ENCODE measurements at places on chromosomes 1 and 21.
A peak's percentile ranks its signal among the peaks of the same experiment; 100 is the strongest.

- DNase-seq: no peak
Measured at GRCh38 chr1:4421986-4422385, 232.4 kb upstream of the AJAP1 start.

DNA sequence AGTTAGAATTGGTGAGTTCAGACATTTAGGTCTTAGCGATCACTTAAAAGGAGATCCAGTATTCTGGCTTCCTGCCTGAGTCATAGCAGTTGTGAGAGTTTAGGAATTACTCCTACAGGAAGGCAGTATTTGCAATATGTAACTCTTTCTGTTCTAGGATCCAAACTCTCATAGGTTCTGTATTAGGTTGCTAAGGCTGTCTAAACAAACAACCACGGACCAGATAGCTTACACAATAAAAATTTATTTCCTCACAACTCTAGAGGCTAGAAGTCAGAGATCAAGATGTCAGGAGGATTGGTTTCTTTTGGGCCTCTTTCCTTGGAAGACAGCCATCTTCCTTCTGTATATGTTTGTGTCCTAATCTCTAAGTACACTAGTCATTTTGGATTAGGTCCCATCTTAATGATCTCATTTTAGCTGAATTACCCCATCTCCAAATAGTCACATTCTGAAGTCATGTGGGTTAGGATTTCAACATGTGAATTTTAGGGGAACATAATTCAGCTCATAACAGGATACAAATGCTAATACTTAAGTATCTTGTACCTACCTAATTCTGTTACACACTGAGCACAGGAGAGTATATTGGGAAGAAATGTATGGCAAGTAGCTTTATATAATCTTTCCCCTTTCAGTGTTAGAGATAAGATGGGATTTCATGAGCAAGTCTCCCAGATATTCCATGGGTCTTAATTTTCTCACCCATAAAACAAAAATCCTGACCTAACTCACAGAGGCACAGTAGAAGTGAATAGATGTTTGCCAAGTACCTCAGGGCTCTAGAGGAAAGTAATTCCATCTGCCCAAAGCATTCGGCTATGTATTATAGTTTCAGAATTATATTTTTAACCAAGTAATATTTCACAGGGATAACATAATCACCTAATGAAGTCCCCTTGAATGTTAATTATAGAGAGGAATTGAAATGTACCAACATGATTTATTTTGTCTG lies 144.4 kb downstream of the PTBP2 start:
- no peak for DNase-seq

- no peak for DNase-seq
Measured at GRCh38 chr21:16116069-16116468, 386.3 kb downstream of the USP25 start.

DNA sequence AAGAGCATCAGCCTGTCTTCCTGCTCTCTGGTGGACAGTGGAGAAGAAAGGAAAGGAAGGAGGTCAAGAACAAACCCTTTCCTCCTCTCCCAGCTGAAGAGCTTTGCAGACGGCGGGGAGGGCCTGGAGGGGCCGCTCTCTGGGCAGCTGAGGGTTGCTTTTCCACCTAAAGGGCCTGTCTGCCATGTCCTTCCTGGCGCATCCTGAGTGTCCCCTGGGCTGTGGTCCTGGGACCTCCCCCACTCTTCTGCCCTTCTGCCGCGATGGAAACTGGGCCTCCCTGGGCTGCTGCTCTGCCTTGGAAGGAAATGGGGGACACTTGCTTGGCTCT lies 107.0 kb downstream of the ETS2 start:
- no peak for DNase-seq

DNA sequence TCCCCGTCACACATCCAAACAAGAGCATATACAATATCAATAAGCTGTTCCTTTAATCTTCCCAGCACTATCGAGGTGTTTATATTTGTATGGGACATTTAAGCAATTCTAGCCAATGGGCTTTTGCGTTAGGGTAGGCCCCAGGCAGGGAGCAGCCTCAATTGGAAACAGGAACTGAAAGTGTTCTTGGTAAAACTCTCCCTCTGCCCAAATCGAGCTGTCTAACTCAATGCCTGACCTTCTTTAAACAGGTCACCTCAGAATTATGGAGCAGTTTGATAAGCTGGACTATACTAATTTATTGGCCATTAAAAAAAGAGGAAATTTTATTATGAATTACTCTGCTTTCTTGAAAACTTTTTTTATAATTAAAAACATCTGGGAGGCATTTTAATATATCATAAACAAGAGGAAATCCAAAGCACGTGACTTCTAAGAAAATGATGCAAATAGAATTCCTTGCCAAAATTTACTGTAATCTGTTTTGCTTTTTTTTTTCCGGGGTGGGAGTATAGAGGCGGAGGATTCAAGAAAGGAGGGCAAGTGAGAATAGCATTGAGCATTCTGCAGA lies 498.1 kb downstream of the LMO4 start:
- DNase-seq: no peak

GRCh38 chr1:2238361-2239012 lies 10.4 kb downstream of the SKI start:
- DNase-seq: no peak

GRCh38 chr1:54465351-54465811 lies 59.2 kb upstream of the SSBP3 start:
- DNase-seq: no peak

- DNase-seq: no peak
Measured at GRCh38 chr1:97668945-97669344, 251.9 kb downstream of the DPYD start.

- DNase-seq: no peak
Measured at GRCh38 chr1:35603941-35604340, 30.8 kb downstream of the TFAP2E start.

DNA sequence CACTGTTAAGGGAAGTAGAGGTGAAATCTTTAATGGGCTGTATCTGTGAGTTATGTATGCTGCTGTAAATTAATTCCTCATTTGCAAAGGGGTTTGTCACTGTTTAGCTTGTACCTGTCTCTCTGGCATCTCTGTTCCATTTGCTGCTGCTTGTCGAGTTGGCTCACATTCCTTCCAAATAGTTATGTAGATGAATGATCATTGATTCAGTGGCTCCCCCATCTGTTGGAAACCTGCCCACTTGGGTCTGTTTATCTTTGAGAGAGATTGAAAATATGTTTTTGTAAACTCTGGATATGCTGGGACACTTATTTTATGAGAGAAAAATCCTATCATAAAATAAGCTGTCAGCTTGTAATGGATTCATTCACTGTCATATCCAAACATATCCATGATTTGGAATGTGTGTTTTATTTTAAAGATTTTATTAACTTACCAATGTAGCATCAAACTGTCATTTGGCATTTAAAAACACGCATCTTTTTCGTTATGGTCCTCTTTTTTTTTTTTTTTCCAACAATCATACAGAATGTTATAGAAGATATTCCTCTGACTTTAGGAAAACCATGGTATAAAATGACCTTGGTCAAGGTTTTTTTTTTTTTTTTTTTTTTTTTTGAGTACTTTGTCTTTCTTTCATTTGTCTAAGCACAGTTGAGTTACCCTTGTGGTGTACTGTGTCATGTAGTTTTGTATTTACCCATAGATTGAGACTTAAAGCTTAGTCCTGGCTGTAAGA lies 3.5 kb downstream of the RYR2 start:
- no peak for DNase-seq

DNA sequence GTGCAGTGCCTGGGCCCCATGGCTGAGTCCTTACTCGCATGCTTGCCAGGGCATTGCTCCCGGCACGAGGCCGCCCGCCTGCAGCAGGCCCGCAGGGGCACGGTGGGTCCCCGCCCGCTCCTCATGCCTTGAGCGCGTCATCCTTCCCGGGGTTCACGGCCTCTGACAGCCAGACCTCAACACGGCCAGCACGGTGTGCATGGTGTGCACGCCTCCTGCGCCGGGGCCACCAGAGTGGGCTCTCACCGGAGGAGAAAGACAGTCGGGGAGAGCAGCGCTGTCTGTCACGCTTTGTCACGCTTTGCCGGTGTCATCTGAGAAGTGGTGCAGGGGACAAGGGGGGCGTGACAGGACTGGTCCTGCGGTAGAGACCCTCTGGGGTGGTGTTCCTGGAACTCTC lies 11.9 kb upstream of the COL18A1 start:
- no peak for DNase-seq

GRCh38 chr1:168372861-168373371 lies 92.2 kb downstream of the TBX19 start:
- DNase-seq: no peak

- no peak for DNase-seq
Measured at GRCh38 chr1:53145942-53146708, 3.7 kb upstream of the SLC1A7 start.

DNA sequence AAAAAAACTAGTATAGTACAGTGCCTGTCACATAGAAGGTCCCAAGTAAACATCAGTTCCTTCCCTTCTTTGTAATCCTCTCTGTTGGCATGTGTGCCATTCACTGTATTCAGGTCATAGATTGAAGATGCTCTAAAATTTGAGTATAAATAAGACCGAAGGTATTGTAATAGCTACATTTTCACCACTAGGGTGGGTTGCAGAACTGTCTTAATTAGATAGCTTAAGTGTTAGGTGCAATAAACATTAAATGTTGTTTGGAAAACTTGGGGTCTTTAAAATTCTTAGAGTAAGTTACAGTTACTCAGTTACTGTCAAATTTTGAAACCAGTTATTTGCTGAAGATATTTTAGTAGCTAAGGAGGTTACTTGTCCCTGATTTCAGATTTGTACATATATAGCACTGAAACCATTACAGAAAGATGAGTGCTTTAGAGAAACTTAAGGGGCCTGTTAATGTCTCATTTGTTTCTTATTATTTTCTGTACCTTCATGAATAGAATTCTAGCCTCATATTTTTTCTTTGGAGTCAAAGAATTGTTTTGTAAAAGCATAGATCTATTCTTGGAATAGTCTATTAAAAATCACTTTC lies 24.3 kb downstream of the PER3 start:
- no peak for DNase-seq

DNA sequence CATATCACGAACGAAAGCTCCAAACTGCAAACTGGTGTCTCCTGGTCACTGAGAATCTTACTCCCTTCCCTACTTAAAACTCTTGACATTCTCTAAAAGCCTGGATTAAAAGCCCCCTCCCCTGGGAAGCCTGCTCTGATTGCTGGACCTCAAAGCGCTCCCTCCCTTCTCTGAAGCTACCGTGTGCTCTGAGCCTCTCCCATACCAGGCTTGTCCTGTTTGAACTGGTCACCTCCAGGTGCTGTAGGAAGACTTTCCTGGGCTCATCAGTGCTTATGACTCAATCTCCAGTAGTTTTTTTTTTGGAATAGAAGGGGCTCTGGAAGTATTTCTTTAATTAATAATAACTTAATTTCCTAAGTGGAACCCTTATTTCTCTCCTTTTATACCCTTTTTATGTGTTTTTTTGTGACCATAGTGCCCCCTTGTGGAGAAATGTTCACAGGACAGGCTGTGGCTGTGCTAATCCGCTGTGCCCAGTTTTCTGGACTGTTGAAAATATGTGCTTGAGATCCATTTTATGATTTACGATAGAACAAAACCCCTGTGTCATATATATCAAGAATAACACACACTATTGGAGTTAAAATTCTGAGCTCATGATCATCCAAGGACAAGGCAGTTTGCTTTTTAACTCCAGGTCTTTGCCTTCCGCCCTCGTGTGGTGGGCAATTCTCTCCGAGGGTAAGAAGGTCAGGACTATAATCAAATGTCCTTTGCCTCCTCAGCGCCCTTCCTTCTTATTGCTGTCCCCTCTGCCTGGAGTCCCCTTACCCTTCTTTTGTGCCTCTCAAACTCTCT lies 16.9 kb downstream of the MTARC1 start:
- no peak for DNase-seq

- DNase-seq: peak; percentile 90
Measured at GRCh38 chr1:30718636-30719405, 4.6 kb downstream of the MATN1 start.

DNA sequence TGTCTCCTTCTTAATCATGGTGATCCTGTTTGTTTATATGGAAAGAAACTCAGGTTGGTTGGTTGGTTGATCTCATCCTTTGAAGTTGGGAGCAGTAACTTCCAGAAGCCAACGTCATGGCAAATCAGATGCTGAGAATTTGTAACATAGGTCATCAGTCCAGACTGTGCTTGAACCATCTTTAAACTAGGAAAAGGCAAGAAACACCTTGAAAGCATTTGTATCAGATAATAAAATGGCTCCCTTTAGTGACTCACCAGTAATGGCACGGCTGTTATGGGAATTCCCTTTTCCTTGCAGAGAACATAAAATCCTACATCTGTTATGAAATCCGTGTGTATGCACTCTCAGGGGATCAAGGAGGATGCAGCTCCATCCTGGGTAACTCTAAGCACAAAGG lies 58.1 kb downstream of the SERBP1 start:
- no peak for DNase-seq

DNA sequence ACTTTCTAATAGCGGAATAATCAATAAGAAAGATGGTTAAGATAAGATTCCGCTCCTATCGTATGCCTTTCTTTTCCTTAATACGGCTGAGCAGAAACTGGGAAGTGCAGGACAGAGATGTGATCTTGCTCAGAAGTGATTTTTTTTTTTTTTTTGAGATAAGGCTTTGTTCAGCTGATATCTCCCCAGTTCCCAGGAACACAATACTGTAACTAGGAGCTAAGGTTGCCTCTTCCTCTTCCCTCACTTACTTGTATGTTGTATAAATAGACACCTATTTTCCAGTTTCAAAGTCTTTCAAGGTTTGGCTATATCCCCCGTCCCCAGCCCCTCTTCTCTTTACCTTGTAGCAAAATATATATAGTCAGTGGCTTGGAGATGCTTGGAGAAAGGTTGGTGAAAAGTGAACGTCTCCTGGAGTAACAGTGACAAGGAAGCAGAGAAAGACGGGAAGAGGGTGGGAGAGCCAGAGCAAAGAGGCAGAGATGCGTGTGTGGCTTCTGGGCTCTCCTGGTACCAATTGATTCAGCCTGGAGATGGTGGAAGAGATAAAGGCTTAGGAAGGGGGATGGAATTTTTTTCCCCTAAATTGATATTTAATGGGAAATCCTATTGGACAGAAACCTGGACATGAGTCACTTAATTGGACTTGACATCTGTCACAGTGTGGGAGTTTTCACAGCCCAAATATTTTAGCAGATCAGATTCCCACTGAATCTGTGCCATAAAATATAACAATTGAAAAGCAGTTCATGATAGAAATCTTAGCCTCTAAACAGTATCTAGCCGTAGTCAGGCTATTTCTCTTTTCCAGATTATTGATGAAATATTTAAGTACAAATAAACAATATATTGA lies at the start of gene NHLH2:
Gene NHLH2, minus strand, starts transcription at position 522 of the 856 bp plus-strand sequence. CDS start 2,754 bp downstream, outside the sequence.
- DNase-seq: no peak

GRCh38 chr1:28737307-28738132 lies 780 bp downstream of the YTHDF2 start:
- no peak for DNase-seq

DNA sequence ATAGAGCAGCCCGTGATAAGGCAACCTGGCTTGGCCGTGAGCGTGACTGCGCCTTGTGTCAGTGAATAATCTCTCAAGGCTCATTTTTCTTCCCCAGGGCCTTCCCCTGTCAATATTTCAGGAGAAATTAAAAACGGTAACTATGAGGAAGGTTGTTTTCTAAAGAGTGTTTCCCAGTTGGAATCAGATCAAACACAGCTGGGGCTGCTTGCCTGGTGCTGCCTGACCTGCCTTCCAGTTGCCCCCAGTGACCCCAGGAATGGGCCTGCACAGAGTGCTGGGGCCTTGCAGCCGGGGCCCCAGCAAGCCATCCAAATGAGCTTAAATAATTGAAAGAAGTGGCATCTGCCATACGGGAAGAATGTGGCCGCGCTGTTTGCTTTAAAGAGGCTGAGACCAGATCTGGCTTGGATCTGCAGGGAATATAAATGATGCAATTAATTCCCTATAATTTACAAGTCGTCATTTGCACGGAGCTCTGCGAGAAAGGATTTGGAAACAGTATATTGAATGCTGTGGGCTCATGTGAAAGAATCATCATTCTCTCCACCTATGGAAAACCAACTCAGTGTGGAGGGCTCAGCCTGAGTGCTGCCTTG lies 203.9 kb downstream of the C1orf94 start:
- DNase-seq: no peak

Data from bone marrow (tissue), 2 donors.